Fibroblast of upper back skin (primary cell): ENCODE measurements at places on chromosomes 7 and 10.

GRCh38 chr10:97546456-97547270 lies 25.9 kb upstream of the ANKRD2 start:
- no peak for DNase-seq

DNA sequence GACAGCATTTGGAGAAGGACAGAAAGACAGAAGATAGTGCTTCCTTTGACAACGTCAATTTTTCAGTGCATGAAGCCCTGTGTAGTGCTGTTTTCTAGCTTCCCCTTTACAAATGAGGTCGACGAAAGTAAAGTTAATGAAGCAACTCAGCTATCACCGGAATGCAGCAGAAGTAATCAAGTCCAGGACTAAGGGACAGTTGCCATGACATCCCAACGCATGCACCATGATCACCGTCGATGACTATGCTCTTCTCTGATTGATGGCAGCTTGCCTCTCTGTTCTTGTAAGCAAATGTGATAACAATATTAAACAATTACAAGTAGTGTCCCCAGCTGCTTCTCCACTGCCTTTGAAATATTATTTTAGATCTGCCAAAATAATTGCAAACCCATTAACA lies 205.8 kb downstream of the FRMD4A start:
- peak; percentile 41 for DNase-seq

- peak; percentile 82 for DNase-seq
Measured at GRCh38 chr10:126387041-126387921, 996 bp downstream of the ADAM12 start.

- no peak for DNase-seq
Measured at GRCh38 chr10:48678041-48678440, 6.6 kb upstream of the WDFY4 start.

- DNase-seq: peak; percentile 17
Measured at GRCh38 chr10:37952926-37953325, 23.5 kb downstream of the ZNF25 start.

- no peak for DNase-seq
Measured at GRCh38 chr7:3073763-3074458, 30.2 kb upstream of the CARD11 start.

DNA sequence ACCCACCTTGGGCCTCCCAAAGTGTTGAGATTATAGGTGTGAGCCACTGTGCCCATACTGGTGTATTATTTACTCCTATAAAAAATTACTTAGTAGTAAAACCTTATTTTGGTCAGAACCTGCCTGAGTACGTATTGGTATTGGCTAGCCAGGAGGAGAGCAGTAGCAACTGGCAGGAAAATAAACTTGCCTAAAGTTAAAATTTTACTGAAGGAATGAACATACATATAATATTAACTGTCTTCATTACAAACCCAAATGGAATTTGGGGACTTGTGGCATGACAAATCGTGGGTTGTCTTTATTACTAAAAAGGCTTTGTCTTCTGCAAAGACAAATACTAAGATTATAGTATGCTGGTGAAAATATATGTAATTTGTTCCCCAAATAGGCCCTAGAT lies 8.4 kb downstream of the RAB18 start:
- no peak for DNase-seq

GRCh38 chr7:121305109-121305508 lies 23.7 kb upstream of the WNT16 start:
- DNase-seq: peak; percentile 63

DNA sequence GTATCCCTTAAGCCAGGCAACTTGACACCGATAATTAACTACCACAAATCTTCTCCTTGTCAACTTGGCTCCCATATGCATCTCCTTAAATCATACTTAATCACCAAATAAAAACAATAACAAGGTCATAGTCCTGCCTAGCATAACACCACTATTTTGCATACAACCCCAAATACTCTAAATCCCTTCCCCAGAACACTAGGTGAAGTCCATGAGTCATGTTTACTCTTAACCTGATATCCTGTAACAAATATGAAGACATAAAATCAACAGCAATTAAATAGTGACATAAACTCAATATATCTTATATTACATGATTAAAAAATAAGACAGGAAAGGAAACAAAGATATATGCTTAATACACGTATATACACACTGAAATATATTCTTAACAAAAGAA lies 362.0 kb downstream of the ETV1 start:
- DNase-seq: no peak

- DNase-seq: no peak
Measured at GRCh38 chr10:102396730-102397151, 1.2 kb downstream of the NFKB2 start.

DNA sequence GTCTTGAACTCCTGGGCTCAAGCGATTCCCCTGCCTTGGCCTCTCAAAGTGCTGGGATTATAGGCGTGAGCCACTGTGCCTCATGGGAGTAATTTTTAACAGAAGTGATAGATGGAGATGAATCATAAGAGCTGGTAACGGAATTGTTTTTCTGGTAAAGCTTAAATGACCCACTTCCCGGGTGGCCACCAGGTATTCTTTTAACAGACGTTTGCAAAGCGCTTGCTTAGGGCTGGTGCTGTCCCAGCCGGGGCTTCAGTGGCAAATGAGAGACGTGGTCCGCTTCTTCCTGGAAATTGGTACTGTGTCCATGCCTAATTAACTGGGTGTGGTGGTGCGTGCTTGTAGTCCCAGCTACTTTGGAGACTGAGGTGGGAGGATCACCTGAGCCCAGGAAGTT lies 23.5 kb downstream of the CAMK1D start:
- DNase-seq: no peak

- no peak for DNase-seq
Measured at GRCh38 chr10:59898125-59898835, 8.1 kb downstream of the CCDC6 start.
